ENCODE measurements at places on chromosomes 2 and 18.

DNA sequence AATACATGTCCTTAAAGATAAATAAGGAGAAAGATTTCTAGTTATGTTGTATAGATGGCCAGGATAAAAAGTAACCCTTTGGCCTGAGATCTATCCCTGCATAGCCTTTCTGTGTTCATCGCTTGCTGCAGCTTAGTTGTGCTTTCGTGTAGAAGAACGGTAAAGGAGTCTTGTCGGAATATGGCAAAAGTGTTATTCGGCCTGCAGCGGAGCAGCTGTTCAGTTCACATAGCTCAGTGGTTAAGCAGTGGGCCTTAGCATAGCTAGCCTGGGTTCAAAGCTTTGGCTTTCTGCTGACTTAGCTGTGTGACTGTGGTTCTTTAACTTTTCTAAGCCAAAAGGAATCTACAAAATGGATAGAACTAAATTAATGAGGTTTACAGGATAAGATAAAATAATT, 55.4 kb downstream of the MALT1 start:
- DNase-seq = no peak

- no peak for DNase-seq
Observed at GRCh38 chr18:65936678-65937077, 185.9 kb downstream of the CDH7 start.

GRCh38 chr2:197571627-197572271, 55.9 kb downstream of the MOB4 start:
- no peak for DNase-seq

DNA sequence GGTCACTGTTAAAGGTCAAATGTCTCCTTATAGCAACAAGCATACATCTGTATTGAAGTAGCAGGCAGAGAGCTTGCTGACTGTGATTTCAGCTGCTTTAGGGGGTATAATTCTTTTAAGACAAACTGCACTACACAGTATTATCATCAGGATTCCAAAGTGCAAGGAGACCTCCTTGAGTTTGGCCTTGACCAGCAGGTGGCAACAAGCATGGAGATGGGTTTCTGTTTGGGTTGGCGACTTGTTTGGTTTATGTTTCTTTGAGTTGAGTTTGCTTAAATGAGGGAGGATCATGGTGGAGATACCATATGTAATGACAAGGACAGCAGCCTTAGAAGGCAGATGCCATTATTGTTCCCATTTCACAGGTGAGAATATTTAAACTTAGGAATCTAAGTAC, 681.0 kb upstream of the ID2 start:
- no peak for DNase-seq

All from GOT3 (cell line).